Fibroblast of skin of right biceps (primary cell): ENCODE measurements at places on chromosomes 6 and 20.

GRCh38 chr6:125746731-125747588 lies 2.5 kb upstream of the HEY2 start:
- peak; percentile 39 for DNase-seq

DNA sequence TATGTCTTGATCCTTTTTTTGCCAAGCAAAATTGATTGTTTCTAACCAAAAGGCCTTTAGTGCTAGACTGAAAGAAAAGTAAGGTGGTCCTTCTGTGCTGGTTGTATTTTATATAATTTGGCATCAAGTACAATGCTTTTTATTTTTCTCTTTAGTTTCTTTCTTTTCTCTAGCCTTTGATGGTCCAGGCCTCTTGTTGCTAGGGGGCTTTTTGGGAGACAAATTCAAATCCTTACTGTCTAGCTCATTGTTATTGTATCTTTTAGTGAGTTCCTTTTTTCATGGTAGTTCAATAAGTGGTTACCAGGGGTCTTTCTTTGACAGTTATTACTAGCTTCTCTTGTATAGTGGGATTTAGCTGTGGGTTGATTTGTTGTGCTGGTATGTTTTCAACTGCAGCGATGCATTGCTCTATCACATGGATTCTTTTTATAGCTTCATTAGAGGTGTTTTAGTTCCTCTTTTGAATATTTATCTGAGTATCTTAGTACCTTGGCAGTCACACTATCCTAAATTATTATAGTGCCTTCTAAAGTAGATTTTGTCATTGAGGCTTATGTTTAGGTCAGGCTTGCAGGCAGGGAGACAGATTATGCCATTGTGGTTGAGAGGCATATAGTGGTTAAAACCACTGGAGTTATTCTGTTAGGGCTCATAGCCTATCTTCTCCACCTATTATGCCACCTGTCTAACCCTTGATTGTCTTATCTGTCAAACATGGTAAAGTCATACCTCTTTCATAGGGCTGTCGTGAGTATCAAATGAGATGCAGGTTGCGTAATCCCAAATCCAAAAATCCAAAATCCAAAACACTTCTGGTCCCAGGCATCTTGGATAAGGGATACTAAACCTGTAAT lies 49.5 kb downstream of the KCNS1 start:
- DNase-seq = no peak

- DNase-seq = no peak
Observed at GRCh38 chr6:47290124-47290834, 19.4 kb downstream of the TNFRSF21 start.

GRCh38 chr6:105495515-105495914 lies 92.6 kb upstream of the PREP start:
- DNase-seq = no peak

- no peak for DNase-seq
Observed at GRCh38 chr6:25883536-25883935, 9.5 kb upstream of the SLC17A3 start.
